ENCODE measurements at places on chromosomes 13 and 19.
A peak's percentile ranks its signal among the peaks of the same experiment; 100 is the strongest.

GRCh38 chr13:39257642-39258041, 219.4 kb downstream of the NHLRC3 start:
- DNase-seq = no peak

- DNase-seq = no peak
These were observed 17.3 kb downstream of the MKNK2 start for GRCh38 chr19:2033825-2034159.

DNA sequence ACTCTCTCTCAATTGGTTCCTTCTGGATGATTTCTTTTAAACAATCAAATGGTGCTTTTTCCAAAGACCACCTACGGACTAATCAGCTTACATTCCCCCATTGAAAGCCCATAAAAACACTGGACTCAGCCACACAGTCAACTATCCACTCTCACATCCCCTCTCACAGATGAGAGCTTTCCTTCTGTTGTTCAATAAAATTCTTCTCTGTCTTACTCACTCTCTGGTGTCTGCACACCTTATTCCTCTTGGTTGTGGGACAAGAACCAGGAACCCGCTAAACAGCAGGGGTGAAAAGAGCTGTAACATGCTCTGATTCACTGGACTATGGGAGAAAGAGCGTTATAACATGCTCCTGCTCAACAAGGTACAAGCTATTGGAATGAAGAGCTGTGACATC, 2896.2 kb downstream of the PCDH9 start:
- no peak for DNase-seq

- DNase-seq = no peak
These were observed at the start of gene ZFR2 for GRCh38 chr19:3868770-3869456. TSS of gene ZFR2 (minus strand) at chr19:3869038. CDS start at chr19:3869017, 21 bp downstream.

GRCh38 chr13:40026741-40027140, 371.3 kb downstream of the COG6 start:
- DNase-seq = no peak

GRCh38 chr13:21243045-21243897, 66.8 kb downstream of the MRPL57 start:
- DNase-seq = no peak

DNA sequence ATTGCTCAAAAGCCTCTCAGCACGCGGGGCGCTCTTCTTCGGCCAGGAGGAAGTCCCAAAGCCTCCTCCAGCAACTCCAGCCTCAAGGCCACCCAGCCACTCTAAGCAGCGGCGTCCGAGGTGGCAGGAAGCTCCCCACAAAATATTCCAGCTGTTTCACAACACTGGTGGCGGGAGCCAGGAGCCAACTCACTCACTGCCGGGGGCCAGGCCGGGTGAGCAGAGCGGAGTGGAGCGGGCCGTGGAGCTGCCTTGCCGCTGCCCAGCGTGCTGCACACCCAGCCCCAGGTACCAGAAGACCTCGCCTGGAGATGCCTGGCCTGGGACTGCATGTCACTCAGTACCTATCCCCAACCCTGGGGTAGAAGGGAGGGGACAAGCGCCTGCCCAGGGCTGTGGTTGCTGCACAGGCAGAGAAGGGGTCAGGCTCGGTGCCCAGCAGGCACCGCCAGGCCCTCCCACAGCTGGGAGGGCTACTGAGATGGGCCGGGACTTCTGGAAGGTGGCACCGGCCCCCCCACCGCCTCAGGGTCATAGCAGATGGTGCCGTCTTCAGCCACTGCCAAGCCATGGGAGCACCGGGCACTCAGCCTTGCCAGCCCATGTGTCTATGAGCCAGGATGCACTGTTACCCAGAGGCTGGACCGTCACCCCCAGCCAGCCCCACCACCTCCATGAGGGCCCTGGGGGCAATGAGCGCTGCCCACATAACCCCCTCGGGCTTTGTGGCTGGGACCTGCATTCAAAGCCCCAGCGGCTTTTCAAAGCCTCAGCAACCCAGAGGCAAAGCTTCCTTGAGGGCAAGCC, 59.2 kb downstream of the MLLT1 start:
- DNase-seq = no peak

GRCh38 chr13:30151388-30151787, 156.0 kb downstream of the KATNAL1 start:
- DNase-seq = no peak

GRCh38 chr19:19079571-19079970, 15.8 kb downstream of the SLC25A42 start:
- DNase-seq = no peak

DNA sequence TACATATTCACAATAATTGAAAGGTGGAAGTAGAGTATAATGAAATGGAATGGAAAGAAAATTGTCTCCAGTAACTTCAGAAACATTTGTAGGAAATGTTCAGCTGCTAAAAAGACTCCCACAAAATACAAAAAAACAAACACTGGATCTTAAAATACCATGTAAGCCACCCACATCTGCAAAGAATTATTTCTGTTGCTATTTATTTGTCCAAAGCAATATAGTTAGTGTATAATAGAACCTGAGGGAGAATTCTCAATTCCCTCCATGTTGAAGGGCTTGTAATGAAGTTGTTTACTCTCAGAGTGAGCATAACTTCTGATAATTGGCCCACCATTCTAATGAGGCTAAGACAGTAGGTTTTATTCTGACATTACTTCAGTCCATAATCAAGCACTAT, 37.4 kb upstream of the KLF12 start:
- no peak for DNase-seq

DNA sequence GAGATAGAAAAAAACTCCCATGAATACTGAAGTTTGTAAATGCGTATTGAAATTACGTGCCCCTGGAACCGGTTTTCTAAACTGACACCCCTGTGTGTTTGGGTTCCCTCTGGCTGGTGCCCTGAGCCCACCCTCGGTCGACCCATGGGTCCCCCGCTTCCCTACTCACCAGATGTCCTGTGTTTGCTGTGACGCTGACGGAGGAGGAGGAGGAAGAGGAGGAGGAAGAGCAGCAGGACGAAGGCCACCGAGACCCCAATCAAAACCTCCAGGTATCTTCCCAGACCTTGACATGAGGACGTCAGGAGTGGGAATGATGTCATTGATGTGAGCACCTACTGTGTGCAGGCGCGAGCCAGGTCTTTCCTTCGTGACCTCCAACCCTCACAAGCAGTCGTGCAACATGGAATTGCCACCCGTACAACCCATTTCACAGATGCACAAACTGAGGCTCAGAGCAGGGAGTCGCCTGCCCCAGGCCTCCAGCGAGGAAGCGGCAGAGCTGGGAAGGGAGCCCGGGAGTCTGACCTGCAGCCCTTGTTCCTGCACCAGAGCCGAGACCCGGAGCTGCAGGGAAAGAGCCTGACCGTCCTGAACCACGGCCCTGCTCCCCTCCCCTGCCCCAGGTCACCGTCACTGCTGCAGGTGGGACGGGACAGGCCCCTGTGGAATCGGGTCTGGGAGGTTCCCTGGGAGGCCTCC, 3.7 kb downstream of the LILRB3 start:
- no peak for DNase-seq

DNA sequence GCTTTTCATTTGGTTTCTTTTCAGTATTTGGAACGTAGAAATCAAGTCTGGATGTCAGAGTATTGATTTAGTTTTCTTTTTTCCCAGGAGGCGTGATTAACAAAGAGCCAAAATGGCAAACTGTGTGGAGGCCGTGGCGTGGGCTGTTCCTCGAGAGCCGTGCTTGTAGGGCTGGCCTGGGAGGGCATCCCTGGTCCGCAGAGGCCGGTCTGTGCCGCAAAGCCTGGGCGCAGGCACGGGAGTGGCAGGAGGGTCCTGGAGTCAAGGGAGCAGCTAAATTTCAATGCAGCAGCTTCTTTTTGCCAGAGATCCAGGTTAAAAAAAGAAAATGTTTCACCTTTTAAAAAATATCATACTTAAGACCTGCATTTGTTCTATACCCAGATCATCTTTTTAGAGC, 13.1 kb upstream of the MCF2L start:
- no peak for DNase-seq

DNA sequence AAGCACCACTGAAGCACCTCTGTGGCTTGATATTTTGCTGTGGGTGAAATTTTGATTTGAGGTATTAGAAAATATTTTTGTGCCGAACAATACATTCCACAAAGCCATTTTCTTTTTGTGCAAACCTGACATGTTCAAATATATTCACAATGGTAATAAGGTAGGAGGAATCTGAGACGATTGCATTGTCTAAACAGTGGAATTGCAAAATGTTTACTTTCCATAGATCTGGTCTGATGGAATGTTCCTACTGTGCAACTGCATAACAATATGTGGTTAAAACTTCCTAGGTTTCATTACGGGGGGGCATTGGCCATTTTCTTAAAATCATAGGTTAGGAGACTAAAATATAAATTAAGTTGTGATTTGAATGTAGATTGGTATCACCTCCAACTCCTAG, 42.7 kb upstream of the AKAP11 start:
- no peak for DNase-seq

DNA sequence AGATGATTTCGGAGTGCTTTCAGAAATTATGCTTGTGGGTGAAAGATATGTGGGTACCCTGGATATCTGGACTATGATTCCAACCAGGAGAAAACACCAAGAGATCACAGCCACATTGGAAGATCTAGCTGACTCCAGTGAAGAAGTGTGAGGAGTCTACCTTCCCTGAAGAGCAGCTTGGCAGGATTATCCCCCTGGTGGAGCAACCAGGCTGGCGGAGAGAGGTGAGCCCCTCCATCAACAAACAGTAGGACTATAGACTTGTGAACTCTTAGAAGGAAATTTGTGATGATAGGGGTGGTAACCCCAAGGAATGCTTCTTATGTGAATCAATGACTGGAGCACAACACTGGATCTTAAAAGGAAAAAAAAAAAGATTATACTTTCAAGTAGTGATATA, 47.8 kb upstream of the DIAPH3 start:
- no peak for DNase-seq

GRCh38 chr19:31533114-31533513, 183.9 kb upstream of the TSHZ3 start:
- no peak for DNase-seq

DNA sequence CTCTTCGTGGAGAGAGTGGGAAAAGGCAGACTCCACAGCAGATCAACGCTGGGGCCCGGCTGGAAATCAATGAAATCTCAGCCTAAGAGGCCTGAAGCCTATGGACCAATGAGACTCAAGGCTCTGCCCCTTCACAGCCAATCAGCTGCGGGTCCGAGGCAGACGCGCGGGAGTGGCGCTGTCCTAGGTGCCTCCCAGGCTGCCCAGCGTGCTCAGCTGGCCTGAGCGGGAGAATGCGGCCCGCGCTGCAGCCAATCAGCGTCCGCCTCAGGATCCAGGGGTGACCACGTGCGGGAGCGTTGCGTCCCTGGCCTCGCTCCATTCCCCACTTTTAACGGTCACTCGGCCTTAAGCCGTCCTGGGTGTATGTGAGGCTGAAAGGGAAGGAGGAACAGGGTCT, at the start of gene ZBTB32:
Gene ZBTB32, plus strand, starts transcription at position 341 of the 400 bp plus-strand sequence. CDS start 10,069 bp downstream, outside the sequence.
- DNase-seq = no peak

- DNase-seq = no peak
These were observed 422.1 kb downstream of the COG6 start for GRCh38 chr13:40077396-40078027.

GRCh38 chr13:96159725-96160124, 69.8 kb downstream of the HS6ST3 start:
- DNase-seq = no peak

GRCh38 chr13:24172071-24172470, 11.6 kb downstream of the SPATA13 start:
- DNase-seq = no peak

GRCh38 chr13:102913914-102914313, 68.1 kb downstream of the ERCC5 start:
- no peak for DNase-seq

GRCh38 chr19:3336680-3337523, 29.5 kb upstream of the NFIC start:
- no peak for DNase-seq

- no peak for DNase-seq
These were observed 9.2 kb upstream of the ZNF761 start for GRCh38 chr19:53422551-53422950.

- no peak for DNase-seq
These were observed 484.2 kb upstream of the SLITRK1 start for GRCh38 chr13:84366506-84366905.

DNA sequence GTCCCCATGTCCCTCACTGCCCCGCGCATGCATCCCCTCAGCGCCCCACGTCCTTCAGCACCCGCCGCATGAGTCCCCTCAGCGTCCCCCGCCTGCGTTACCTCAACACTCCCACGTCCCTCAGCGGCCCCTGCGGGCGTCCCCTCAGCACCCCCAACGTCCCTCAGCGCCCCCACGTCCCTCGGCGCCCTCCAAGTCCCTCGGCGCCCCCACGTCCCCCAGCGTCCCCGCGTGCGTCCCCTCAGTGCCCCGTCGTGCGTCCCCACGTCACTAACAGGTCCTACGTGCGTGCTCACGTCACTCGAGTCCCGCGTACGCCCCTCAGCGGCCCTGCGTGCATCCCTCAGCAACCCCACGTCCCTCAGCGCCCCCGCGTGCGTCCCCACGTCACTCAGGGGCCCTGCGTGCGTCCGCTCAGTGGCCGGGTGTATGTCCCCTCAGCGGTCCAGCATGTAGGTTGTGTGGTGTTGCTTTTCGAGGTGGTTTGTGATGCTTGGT, 19.5 kb upstream of the GAS6 start:
- no peak for DNase-seq

DNA sequence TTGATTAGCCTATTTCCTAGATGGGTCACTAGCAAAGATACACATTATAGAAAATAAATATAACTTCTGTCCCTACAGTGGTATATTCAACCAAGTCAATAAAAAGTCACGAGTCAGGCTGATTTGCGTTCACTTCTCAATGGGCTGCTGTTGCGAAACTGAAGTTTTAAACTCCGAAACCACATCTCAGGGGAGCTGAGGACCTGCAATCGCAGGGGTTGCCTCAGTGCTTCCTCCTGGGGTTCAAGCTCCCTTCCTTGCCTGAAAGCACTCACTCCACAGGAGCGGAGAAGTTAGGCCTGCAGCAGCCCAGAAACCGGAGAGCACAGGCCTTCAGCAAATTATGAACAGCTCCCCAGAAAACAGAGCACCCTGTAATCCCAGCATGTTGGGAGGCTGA, 39.6 kb downstream of the RAB20 start:
- no peak for DNase-seq

GRCh38 chr19:21491146-21491545, 14.3 kb upstream of the ZNF429 start:
- no peak for DNase-seq

DNA sequence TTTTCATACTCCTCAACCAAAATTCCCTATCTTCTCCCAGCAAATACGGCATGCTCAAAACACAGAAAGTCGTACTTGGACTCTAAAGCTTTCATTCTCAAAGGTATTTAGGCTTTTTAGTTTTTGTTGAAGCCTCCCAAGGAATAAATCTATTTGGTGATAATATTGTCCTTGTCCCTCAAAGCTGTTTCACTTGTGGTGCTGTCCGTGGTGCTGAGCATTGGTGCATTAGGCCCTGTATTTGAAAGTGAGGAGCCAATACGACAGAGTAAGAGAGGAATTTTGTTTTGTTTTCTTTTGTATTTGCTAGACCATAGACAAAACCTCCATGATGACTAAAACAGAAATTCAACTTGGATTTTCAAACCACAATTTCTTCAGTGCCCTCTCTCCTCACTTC, 3.2 kb upstream of the LGALS13 start:
- no peak for DNase-seq

- DNase-seq = no peak
These were observed 51.0 kb upstream of the CYP2A7 start for GRCh38 chr19:40933025-40933424.

- DNase-seq = no peak
These were observed 24.2 kb downstream of the ADPRHL1 start for GRCh38 chr13:113428871-113429607.

- no peak for DNase-seq
These were observed 25.6 kb downstream of the RUBCNL start for GRCh38 chr13:46361276-46361934.

GRCh38 chr13:26186995-26187394, 35.1 kb downstream of the RNF6 start:
- DNase-seq = peak; percentile 29

- no peak for DNase-seq
These were observed 25.7 kb downstream of the DIAPH3 start for GRCh38 chr13:60137911-60138560.
